ENCODE measurements at places on chromosomes 5 and 9.
A peak's percentile ranks its signal among the peaks of the same experiment; 100 is the strongest.

GRCh38 chr5:39459907-39460306, 35.1 kb upstream of the DAB2 start:
- DNase-seq = no peak

DNA sequence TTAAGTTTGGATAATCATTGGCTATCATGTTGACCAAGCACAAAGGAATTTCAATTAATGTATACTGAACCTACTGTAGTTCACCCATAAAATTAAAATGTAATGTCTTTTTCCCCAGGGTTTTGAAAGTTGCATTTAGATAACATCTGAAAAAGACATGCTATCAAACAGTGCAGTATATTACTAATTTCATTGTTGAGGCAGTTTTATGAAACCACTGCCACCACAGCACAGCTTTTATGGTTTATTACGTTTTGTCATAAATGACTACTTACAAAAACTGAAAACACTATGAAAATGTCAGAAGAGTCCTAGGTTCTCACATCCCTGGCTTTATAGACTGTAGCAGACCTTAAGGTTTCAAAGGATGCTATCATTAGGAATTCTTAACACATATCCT, 32.0 kb upstream of the HAPLN1 start:
- no peak for DNase-seq

GRCh38 chr9:18331808-18332209, 142.1 kb upstream of the ADAMTSL1 start:
- peak; percentile 12 for DNase-seq

DNA sequence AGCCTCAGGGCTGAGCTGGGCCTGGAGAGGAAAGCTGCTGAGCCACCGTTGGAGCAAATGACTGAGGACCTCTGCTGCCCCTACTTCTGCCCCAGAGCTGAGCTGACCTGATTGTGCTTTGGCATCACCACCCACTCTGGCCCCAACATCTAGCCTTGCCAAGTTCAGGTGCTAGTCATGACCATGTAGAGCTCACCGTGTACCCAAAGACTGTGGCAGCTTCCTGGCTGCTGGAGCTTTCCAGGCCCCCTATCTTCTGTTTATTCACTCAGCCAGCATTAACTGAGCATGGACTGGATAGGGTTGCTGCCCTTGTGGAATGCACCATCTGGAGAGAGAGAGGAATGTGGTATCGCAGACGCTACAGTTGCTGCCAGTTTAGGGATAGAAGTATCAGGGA, 49.1 kb downstream of the JADE2 start:
- no peak for DNase-seq

DNA sequence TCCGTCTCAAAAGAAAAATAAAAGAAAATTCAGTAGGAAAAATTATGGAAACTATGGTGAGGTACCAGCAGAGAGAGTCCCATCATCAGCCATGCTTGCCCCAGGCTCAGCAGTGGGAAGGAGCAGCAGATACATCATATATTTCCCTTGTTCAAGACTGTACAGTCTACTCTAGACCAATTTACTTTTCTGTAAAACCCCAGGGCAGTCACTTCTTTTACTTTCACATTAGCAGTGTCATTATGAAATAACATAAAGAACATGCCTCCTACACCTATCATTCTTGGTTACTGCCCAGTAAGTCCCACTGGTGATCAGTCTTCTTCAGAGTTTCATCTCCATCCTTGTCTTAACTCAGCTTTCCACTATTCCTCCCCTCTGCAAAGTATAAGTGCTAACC, 1145.0 kb downstream of the MAT2B start:
- no peak for DNase-seq

DNA sequence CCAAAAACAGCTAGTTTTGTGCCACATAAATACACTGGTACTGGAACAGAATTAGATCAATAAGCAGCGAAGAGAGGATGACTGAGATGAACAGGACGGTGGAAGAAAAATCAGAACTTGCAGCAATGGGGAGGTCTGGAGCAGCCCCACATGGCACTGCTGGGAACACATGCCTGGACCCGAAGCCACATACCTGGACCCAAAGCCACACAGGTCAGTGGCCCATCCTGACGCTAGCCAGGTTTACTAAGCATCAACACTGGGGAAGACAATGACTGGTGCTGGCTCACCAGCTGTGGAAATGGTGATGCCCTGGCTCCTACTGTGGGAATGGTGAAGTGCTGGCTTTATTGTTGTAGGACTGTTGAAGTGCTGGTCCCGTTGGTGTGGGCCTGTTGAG, 139.7 kb upstream of the IRX4 start:
- DNase-seq = no peak

- no peak for DNase-seq
Observed at GRCh38 chr5:142017832-142018427, 5.1 kb upstream of the GNPDA1 start.
